ENCODE measurements at places on chromosomes 12 and 14.

- no peak for DNase-seq
These were observed 9.5 kb upstream of the RAB35 start for GRCh38 chr12:120125792-120126634.

- DNase-seq: no peak
These were observed 469 bp upstream of the LRFN5 start for GRCh38 chr14:41606282-41606531.

- no peak for DNase-seq
These were observed 517.1 kb downstream of the PRKD1 start for GRCh38 chr14:29410581-29410980.

GRCh38 chr14:100675699-100676684 lies 50.7 kb upstream of the DLK1 start:
- no peak for DNase-seq

DNA sequence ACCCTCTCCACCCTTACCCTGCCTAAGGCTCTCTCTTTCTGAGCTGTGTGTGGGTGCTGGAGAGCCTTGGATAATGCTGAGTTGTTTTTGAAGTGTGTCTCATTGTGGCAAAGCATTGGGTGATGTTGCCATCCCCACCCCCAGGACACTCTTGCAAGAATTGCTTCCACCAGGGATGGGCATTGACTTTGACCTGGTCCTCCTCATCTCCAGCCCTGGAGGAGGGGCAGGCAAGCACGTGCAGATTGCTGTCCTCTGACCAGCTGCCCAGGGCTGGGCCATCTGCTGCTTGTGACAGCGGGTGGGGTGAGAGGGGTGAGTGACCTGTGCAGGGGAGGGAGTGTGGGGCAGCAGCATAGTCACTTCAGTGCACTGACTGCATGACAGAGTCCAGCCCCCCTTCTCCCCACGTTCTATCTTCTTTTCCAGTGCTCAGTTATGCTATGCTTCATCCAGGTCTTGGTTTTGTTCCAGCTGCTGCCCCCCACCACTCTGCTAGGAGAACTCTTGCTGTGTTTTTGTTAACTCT lies 26.2 kb downstream of the SUSD6 start:
- no peak for DNase-seq

- no peak for DNase-seq
These were observed 23.9 kb downstream of the DENND5B start for GRCh38 chr12:31567029-31567428.
